Activated CD4-positive, alpha-beta memory T cell treated with anti-CD3 and anti-CD28 coated beads for 36 hours (primary cell): ENCODE measurements at places on chromosomes 12 and 14.

DNA sequence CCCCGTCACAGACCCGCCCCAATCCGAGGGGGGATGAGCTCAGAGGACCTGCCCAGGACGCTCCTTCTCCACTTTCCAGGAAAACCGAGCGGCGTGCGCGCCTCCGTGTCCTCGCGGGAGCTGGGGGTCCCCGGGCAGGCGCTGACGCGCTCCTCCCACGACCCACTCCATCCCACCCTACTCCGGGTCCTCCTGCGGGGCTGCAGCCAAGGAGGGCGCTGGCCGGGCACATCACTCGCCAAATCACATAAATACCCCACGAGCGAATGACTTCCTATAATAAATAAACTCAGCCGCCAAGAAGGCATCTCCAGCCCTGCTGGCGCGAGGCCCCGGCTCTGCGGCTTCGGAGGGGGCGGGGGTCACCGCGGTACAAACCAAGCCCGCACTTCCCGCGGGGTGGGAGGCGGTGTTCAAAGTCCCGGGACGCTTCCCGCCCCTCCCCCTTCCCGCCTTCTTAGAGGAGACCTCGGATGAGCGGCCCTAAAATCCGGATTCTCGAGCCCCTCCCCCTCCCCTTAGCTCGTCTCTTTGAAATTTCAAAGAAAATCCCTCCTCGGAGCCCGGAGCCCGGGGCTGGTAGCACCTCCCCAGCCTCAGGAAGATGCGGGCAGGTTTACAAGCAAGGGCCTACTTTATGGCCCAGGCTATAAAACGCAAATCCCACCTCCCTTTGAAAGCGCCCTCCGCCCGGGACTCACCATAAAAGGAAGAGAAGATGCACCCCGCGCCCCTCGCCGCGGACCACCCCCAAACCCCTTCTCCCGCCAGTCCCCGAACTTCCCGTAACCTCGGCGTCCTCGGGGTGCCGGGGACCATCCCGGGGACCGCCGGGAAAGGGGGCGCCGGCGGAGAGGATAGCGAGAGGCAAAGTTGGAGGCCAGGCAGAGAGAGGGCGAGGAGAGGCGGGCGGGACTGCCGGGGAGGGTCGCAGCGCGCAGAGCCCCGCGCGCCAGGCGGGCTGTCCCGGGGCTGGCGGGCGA is 712 bp upstream of the FZD10 start:
- DNase-seq: no peak

- DNase-seq: no peak
These were observed 187.1 kb downstream of the KITLG start for GRCh38 chr12:88393017-88393767.

GRCh38 chr12:65232476-65233077 is 45.9 kb upstream of the MSRB3 start:
- DNase-seq: no peak

GRCh38 chr12:39122562-39123204 is 217.3 kb upstream of the CPNE8 start:
- no peak for DNase-seq

DNA sequence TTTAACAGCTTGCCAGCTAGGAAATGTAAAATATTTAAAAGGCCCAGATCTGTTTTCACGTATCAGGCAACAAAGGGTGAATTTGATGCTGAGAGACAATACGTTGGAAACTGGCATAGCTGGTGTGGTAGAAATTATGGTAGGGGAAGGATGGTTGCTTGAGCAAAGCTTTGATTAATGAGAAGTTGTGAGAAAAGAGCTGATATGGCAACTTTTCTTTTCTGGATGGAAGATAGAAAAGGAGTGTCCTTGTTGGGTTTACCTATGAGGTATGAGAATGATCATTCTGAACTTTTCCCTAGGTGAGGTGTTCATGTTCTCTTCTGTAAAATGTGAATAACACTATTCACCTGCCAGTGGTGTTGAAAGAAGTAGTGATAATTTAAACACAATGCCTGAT is 34.2 kb downstream of the ZNF641 start:
- DNase-seq: no peak

GRCh38 chr14:39722547-39723273 is 290.5 kb upstream of the FBXO33 start:
- DNase-seq: no peak

DNA sequence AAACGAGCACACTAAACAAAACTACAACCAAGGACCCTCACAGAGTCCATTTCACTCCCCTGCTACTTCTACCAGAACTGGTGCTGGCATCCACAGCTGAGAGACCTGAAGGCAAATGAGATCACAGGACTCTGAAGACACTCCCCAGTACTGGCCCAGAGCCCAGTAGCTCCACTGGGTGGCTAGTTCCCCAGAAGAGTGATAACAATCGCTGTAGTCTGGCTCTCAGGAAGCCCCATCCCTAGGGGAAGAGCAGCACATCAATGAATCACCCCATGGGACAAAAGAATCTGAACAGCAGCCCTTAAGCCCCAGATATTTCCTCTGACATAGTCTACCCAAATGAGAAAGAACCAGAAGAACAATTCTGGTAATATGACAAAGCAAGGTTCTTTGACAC is 190.7 kb upstream of the BMP4 start:
- DNase-seq: no peak

DNA sequence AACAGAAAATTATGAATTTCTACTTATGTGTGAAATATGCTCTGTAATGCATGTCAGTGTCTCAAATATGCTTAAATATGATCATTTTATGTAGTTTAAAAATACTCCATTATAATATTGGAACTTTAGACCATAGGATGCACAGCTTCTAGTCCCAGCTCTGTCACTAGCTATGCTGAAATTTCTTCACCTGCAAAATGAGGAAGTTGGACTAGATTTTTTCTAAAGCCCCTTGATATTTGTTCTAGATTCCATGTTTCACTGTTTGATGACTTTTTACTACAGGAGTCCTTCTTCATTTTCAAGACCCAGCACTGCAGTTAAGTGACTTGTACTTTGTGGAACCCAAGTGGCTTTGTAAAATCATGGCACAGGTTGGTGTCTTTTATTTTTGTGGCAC is 90.1 kb downstream of the LRRK2 start:
- no peak for DNase-seq

- no peak for DNase-seq
These were observed 328 bp downstream of the CMTM5 start for GRCh38 chr14:23377198-23377550.
